Foreskin keratinocyte (primary cell): ENCODE measurements at places on chromosomes 11 and 22. TPM values are rescaled to one million over a fixed set of nuclear protein-coding genes. Genes with fewer than 3 reads are reported as not detected.

The CNGA4 gene
- polyA plus RNA-seq = 0.03 TPM in 1 of 2 replicates, not detected in the other

The PRSS23 gene
- polyA plus RNA-seq = 72.7 and 77.6 TPM in 2 replicates

The DEPDC7 gene
- 10.2 and 13.9 TPM in 2 replicates for polyA plus RNA-seq

The SHANK3 gene
- polyA plus RNA-seq = 2.2 and 2.6 TPM in 2 replicates

The OR4A16 gene
- not detected in 2 replicates for polyA plus RNA-seq

The CBX7 gene
- polyA plus RNA-seq = 0.86 and 1.2 TPM in 2 replicates

The SCUBE2 gene
- 1.3 and 2.8 TPM in 2 replicates for polyA plus RNA-seq

The DDTL gene
- 0.56 and 0.71 TPM in 2 replicates for polyA plus RNA-seq

The SPCS2 gene
- 211 and 216 TPM in 2 replicates for polyA plus RNA-seq

The PRRG4 gene
- 2.3 and 4.1 TPM in 2 replicates for polyA plus RNA-seq

The PARVG gene
- not detected in 2 replicates for polyA plus RNA-seq

The SCGB2A2 gene
- polyA plus RNA-seq = not detected in 2 replicates

The CATSPERZ gene
- polyA plus RNA-seq = 0.80 and 1.1 TPM in 2 replicates

DNA sequence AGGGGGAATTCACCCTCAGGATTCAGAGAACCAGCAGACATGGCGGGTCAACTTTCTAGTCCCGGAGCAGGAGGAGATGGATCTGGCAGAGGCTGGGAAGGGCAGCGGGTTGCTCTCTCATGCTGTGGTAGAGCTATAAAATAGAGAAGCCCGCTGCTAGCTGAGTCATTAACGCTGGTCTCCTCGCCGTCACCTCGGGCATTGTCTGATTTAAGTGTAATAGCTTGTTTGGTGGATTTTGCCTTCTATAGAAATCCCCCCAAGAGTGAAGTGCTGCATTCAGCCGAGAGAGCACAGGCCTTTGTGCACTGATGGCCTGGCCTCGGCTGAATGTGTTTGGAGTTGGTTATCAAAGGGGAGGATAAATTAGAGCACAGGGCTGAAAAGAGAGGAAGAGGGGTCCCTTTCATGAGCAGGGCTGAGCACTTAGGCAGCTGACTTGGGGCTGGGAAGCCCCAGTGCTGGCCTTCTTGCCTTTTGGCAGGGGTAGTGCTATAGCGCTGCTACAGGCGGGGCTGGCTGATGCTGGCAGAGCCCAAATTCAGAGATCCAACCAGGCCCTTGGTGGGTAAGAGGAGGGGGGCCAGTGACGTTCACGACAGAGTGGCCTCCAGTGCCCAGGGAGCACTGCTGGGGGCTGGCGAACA lies 161.1 kb upstream of the CADM1 start:
- DNase-seq = no peak

GRCh38 chr22:42595434-42595833 lies 19.2 kb downstream of the POLDIP3 start:
- DNase-seq = no peak

DNA sequence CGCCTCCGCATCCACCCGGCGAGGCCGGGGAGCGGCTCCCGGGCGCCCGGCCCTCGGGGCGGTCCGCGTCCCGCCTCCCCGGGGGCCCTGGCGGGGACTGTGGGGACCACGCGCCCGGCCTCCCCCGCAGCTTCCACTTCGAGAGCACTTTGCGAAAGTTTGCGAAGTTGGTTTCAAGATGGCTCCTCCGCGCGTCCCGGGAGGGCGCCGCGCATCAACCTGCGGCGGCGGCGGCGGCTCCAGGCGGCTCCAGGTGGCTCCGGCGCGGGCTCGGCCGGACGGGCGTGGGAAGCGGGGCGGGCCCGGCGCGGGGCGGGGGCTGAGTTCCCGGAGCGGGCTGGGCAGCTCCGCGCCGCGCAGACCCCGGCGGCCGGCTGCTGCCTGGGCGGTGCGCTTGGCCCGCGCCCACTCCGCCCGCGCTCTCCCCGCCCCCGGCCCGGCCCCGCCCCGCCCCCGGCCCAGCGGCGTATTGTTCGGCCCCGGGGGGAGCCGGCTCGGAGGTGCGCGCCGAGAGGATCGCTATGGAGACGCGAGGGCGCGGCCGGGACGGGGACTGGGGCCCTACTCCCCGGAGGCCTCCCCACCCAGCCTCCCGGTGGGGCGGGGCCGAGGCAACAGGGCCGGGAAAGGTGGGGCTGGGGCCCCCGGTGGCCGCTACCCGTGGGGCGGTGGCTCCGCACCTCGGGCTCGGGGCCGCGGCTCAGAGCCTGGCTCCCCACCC lies at the start of gene CELSR1:
Gene CELSR1, minus strand, starts transcription at position 396 of the 721 bp plus-strand sequence. CDS start 450 bp downstream, outside the sequence.
- peak; percentile 58 for DNase-seq

GRCh38 chr11:121914508-121915059 lies 201.4 kb downstream of the BLID start:
- no peak for DNase-seq

- no peak for DNase-seq
Measured at GRCh38 chr22:24707470-24707801, 67.1 kb downstream of the PIWIL3 start.

GRCh38 chr11:26578998-26579661 lies 7.1 kb upstream of the MUC15 start:
- peak; percentile 84 for DNase-seq

GRCh38 chr22:42412744-42413333 lies 19.4 kb downstream of the NFAM1 start:
- no peak for DNase-seq

- no peak for DNase-seq
Measured at GRCh38 chr11:116644941-116645305, 127.9 kb downstream of the BUD13 start.

DNA sequence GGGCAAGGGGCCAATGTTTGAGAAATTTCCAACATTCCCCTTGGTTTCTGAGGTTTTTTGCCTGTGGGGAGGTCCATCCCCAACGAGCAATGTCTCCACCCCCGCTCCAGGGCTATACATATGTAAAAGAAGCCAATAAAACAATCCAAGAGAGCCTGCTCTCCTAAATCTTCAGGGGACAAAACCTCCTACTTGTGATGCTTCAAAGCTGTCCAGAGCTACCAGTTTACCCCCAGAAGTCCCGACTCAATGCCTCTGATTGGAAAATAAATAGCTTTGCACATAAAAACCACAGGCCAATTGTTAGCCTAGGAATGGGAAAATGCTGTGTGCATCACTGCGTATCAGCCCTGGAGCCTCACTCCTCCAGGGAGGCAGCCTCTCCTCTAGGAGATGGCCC lies 66.0 kb upstream of the PAX6 start:
- DNase-seq = no peak

- DNase-seq = no peak
Measured at GRCh38 chr11:92911478-92911877, 58.0 kb upstream of the MTNR1B start.

GRCh38 chr11:10204021-10204420 lies 90.0 kb downstream of the SBF2 start:
- no peak for DNase-seq

DNA sequence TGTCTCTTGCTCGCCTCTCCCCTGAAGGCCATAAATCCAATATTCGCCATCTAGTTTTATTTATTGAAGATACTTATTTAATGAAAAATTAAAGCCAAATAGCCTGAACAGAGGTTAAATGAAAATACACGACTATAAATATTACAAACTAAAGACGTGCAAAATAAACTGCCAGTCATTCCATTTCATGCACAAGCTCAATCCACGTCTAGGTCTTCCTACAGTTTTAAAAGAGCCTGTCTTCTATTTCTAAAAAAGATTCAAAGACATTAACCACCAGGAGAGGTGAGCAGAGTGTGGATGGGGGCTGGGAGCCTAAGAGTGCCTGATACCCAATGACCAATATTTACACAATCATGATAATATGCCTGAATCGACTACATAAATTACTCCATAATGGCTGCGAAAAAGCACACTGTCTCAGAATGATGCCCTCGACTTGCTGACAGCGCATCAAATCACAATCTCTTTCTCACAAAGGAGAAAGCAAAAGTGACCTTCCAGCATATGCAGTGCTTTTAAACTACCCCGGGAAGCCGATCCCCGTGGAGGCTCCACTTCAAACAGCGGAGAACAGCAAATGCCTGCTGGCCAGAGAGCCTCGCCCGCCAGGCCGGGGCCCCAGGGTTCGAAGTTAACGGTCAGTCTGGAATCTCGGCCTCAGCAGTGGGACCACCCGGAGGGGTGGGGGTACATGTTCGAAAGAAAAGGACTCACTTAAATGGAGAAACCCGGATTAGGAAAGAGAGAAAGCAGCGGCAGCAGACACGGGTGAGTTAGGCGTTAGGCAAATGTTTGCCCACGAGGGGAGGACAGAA lies 1.7 kb downstream of the FCHSD2 start:
- DNase-seq = no peak

- DNase-seq = no peak
Measured at GRCh38 chr22:28006271-28006670, 87.2 kb upstream of the PITPNB start.

- DNase-seq = no peak
Measured at GRCh38 chr22:46967445-46968358, 205.3 kb downstream of the TBC1D22A start.

DNA sequence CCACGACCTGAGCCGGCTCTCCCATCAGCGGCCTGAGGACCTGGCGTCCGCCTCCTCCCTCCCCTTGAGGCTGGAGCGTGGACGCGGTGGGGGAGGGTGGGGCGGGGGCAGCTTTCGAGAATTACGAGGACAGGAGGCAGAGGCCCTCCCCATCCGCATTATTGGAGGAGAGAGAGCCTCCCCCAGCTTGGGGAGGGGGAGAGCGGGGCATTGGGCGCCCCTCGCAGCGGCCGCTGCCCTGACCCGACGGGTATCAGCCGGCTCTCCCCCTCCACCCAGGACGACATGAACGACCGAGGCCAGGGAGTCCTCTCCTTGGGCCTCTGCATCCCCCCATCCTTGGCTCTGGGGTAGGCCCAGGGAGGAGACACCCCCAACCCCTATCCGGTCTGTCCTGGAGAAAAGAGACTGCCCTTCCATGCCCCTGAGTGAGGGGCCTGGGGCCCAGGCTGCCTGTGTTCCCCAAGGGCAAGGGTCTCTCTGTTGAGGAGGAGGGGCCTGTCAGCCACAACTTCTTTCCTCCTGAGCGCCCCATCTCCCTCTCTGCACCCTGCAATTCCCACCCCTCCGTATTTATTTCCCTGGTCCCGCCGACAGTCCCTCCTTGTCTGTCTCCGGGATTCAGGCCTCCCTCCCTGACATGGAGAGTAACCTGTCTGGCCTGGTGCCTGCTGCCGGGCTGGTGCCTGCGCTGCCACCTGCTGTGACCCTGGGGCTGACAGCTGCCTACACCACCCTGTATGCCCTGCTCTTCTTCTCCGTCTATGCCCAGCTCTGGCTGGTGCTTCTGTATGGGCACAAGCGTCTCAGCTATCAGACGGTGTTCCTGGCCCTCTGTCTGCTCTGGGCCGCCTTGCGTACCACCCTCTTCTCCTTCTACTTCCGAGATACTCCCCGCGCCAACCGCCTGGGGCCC lies 495 bp downstream of the GPR137 start:
- DNase-seq = no peak

- DNase-seq = no peak
Measured at GRCh38 chr22:22408731-22409696, 99.5 kb downstream of the ZNF280B start.

- no peak for DNase-seq
Measured at GRCh38 chr22:47046411-47047065, 284.1 kb downstream of the TBC1D22A start.

- no peak for DNase-seq
Measured at GRCh38 chr11:75878933-75879332, 63.9 kb downstream of the UVRAG start.

- no peak for DNase-seq
Measured at GRCh38 chr22:20319041-20319744, 667 bp downstream of the DGCR6L start.

DNA sequence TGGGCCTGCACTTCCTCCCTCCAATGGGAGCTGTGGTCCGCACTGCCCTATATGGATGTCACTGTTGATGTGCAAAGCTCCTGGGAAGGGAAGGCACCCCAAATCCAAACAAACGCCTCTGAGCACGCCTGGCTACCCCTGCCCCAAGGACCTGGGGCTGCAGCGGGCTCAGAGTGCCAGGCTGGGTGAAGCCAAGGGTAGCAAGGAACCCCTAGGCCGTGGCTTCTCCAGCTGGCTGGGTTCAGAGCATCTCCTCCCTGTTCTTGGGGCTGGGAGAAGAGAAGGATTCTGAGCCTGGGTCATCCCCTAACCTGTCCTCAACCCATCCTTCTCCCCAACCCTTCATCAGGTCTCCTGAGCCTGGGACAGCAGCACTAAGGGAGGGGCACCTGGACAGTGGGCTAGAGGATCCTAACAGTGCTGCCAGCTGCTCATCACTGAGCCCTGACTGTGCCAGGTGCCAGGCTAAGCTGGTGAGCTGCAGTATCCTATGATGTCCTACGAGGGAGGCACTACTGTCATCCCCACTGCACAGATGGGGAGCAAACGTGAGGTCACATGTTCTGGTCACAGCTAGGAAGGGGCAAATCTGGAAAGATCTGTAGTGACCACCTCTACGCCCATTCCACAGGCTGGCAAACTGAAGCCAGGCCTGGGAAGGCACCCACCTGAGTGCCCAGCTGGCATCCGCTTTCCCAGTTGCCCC lies 3.0 kb downstream of the SSTR3 start:
- no peak for DNase-seq

- DNase-seq = no peak
Measured at GRCh38 chr11:9397746-9398680, 13.6 kb downstream of the IPO7 start.

DNA sequence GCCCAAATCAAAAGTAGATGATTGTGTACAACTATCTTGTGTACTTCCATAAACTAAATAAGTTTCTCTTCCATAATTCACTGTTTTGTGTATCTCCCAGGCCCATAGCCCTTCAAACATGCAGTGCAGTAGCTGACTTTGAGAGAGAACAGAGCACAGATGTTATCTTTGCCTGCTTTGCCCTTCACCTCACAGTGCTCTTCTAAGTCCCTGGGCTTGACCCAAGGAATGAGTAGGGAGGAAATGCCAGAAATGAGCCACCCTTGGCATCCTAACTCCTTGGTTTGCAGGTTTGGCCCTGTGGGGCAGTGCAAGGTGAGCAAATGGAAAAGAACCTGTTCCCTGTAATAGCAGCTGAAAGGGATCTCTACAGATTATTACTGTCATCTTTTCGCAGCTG lies 79.2 kb downstream of the STIM1 start:
- no peak for DNase-seq

- DNase-seq = no peak
Measured at GRCh38 chr22:21450858-21451353, 16.3 kb upstream of the TMEM191C start.
